ENCODE measurements at places on chromosomes 4 and X.

GRCh38 chr4:33160126-33160525, 2440.0 kb downstream of the PCDH7 start:
- peak; percentile 49 for DNase-seq

- no peak for DNase-seq
Measured at GRCh38 chr4:156799121-156799589, 172.4 kb downstream of the PDGFC start.

DNA sequence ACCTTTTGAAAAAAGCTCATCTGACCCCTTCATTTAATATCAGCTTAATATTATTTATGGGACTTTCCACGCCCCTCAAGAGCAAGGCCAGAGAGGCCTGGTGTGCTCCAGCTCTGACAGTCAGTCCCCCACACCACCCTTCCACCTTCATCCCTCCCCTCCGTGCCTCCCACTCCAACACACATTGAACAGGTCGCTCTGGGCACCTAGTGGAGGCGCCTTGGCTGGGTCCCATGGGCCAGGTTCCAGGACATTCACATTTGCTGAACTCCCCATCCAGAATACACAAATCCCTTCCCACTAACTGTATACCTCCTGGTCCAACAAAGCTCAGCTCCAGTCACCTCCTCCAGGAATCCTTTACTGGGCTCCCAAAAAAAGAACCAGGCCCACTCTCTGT, 137.5 kb downstream of the BCOR start:
- no peak for DNase-seq

DNA sequence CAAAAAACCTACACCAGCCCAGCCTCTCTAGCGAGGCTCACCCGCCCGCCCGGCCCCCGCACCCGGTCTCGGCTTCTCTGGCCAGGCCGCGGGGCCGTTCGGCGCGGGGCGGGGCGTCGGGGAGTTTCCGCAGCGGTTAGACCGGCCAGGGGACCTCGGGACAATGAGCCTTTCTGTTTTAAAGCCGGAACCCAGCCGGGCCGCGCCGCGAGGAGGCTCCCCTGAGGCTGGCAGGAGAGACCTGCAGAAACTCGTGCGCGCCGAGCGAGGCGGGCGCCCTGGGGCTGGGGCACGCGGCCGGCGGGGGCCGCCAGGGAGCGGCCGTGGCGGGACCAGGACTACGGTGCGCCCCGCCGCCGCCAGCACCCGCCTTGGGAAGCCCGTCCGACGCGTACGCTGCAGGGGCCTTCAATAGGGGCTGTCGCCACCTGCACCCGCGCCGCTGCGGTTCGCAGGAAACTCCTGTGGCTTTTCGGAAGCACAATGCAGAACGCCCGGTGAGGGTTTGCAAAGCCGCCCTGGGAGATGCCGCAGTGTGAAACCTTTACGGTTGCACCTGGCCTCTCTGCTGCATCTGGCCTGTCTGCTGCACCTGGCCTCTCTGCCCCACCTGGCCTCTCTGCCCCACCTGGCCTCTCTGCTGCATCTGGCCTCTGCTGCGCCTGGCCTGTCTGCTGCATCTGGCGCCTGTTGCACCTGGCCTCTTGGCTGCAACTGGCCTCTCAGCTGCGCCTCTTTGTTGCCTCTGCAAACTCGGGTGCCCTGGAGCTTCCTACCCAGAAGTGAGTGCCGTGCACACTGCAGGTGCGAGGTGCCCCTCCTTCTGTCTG, 63.9 kb downstream of the TRAPPC11 start:
- no peak for DNase-seq

DNA sequence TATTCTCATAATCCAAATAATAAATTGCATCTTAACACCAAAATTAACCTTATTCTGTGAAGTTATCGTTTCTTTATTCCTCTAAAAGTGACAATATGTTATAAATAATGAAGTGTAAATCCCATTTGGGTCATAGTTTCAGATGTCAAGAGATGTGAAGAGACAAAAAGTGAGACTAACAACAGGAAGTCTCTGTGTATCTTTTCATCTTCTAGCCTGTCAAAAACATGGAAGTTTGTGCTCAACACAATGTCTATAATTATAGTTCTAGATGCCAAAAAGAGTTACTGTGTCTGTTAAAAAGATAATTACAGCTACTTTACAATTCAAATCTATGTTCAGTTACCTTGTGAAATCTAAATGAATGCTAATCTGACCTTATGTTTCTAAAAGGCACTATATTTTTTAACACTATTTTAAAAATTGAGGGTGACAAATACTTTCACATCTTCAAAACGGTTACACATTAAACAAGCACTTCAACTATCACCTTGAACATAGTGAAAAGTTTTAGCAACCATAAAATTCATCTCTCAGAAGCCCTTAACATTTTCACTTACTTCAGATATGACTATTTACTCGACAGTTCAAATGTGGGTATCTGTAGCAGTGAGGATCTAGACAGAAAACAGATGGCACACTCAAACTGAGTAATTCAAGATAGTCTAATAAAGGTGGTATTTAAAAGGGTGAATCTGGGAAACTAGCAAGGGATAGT, 509.8 kb downstream of the ARAP2 start:
- no peak for DNase-seq

DNA sequence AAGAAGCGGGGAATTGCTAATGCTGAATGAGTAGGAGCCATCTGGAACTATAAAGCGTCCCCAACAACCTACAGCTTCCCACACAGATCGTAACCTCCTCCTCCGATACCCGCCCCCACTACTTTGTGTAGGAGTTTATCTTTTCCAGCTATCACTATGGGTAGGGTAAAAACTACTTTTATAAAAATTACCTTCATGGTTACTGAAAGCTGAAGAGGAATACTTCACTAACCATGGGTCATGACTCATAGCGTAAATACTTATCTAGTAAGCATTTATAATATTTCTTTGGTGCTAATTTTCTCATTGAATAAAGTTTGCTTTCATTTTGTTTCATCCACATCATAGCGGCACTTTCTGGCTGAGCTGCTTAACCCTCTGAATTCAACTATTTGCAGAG, 79.4 kb upstream of the TNIP3 start:
- no peak for DNase-seq

GRCh38 chr4:133245226-133245625, 96.1 kb downstream of the PCDH10 start:
- no peak for DNase-seq

GRCh38 chr4:87068583-87069021, 133.8 kb downstream of the AFF1 start:
- peak; percentile 91 for DNase-seq

DNA sequence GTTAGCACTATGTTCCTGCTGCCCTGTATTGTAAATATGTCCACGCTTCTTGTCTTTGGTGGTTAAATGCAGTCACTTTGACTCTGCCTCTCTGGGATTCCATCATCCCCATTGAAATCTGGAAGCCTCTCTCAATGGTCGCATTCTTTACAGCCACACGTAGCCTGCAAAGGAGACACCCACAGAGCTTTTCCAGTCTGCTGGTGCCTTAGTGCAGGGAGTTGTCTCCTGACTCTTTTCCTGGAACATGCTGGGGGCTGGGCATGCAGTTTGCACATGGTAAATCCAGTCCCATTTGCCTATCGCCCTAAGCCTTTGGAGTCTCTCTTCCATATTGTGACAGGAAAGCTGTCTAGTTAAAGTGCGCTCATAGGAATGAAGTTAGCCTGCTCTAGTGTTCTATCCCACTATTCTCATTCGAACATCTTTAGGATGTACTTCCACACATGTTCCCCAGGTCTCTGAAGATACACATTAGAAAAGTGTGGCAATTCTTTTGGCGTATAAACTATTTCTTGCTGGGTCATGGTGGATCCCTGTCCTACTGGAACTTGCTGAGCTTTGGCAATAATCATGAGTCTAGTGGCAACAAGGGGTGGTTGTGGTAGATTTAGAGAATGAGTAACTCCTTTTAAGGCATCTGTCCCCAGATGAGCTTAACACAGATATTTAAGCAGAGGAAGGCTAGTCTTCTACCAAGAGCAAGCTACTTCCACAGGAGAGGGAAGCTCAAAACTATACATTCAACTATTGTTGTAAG, 33.7 kb downstream of the COQ2 start:
- DNase-seq, result no peak

DNA sequence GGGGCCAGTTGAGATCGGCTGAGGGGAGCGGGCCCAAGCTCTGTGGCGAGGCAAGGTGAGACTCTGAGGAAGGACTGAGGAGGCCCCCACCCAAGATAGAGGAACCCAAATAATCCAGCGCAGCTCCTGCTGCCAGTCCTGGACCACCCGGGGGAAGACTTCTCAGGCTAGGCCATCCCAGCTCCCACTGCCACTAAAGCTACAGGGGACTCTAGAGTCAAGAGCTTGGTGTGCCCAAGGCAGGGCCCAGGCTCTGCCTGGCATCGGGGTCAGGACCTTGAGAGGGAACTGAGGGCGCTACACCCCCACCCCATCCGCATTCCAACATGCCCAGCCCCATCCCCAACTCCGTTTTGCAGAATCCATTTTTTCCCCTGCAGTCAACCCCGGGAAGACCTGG, 8.6 kb downstream of the MAGEA4 start:
- DNase-seq, result no peak

GRCh38 chrX:13474164-13474516, 95.3 kb upstream of the EGFL6 start:
- DNase-seq, result no peak

- DNase-seq, result no peak
Measured at GRCh38 chr4:150974750-150975149, 40.3 kb downstream of the LRBA start.

DNA sequence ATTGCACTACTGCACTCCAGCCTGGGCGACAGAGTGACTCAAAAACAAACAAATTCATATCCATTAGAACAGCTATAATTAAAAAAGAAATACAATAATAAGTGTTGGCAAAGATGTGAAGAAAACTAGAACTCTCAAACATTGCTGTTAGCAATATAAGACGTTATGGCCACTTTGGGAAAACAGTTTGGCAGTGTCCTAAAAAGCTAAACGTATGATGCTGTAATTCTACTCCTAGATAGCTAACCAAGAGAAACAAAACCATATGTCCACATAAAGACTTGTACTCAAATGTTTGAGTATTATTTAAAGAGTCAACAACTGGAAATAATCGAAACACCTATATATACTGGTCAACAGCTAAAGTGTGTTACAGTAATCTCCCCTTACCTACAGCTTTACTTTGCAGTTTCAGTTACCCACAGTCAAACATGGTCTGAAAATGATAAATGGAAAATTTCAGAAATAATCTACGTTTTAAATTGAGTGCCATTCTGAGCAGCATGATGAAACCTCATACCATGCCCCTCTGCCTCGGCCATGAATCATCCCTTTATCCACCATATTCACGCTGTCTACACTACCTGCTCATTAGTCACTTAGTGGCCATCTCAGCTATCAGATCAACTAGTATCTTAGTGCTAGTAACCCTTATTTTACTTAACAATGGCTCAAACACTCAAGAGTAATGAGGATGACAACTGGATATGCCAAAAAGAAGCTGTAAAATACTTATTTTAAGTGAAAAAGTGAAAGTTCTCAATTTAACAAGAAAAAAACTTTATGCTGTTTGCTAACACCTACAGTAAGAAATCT, 4.9 kb downstream of the ELF2 start:
- DNase-seq, result no peak

DNA sequence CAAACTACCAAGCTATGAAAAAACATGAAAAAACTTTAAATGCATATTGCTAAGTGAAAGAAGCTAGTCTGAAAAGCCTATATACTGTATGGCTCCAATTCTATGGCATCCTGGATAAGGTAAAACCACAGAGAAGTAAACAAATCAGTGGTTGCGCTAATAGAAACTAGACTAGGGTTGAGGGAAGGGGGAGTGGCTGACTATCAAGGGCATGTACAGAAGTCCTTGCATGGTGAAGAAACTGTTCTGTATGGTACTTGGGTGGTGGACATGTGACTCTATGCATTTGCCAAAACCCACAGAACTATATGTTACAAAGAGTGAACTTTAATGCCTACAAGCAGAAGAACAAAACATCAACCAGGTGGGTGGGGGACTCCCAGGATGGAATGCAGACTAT, 96.8 kb downstream of the MTMR1 start:
- DNase-seq, result no peak

- peak; percentile 4 for DNase-seq
Measured at GRCh38 chr4:82721819-82722423, 76.7 kb downstream of the SCD5 start.

DNA sequence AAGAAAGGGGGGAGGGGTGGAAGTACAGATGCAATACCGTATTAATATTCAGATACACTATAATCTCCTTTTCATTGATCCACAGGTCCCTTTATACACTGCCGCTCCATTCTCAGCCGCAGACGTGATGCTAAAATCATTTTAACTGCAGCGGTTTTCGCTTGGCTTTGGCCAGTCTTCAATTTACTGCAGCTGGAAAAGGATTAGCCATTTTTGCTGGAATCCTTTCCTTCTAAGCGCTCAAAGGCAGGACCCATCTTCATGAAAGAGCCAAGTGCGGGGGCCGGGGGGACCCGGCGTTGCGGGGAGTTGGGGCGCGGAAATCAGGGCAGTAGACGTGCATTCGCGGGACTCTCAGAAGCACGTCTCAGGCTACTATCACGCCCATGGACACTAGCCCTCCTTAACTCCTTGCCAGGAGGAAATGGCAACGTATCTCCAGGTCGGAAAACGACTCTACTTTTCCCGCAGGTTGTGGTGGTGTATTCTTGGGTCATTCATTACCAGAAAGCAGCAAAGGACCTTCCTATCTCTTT, 1.7 kb upstream of the PCDH10 start:
- no peak for DNase-seq

DNA sequence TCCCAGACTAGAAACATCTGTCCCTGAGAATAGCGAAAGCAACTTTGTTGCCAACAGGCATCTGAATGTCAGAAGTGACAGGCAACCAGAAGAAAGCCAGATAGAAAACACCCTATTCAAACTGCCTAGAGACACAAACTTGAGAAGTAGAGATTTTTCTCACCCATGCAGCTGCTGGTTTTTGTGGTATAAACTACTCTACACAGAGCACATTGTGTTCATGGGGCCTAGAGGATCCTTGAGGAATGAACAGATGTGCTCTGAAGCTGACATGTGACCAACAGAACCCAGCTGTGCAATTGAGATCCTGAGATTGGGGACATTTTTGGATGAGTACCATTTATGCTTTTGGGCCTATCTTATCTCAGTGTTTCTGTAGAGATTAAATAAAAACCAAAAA, 63.6 kb upstream of the NRK start:
- DNase-seq, result no peak
